ENCODE measurements at places on chromosomes 6 and 20. TPM values are rescaled to one million over a fixed set of nuclear protein-coding genes. Genes with fewer than 3 reads are reported as not detected.

VNN1 gene
- 4.5 TPM for total RNA-seq

COL19A1 gene
- 0.42 TPM for total RNA-seq

PLCB1 gene
- total RNA-seq: 35.0 TPM

DSP gene
- 4.1 TPM for total RNA-seq

DNA sequence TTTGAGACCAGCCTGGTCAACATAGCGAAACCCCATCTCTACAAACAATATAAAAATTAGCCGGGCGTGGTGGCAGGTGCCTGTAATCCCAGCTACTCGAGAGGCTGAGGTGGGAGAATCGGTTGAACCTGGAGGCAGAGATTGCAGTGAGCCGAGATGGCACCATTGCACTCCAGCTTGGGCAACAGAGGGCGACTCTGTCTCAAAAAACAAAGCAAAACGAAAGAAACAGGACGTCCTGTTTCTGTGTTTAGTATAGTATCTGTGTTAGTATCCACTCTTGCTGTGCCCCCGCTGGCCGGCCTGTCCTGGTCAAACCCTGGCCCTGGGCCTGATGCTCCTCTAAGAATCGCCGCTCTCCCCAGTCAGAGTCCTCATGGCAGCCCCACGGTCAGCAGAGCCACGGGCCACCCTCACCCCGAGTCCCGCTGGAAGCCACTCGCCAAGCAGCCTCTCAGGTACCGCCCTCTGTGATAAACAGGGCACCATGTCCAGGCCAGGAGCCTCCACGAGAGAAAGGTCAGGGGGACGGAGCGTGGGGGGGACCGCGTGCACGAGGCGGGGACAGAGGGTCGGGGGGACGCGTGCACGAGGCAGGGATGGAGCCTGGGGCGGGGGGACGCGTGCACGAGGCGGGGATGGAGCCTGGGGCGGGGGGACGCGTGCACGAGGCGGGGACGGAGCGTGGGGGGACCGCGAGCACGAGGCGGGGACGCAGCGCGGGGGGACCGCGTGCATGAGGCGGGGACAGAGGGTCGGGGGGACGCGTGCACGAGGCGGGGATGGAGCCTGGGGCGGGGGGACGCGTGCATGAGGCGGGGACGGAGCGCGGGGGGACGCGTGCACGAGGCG lies 384.5 kb downstream of the SMOC2 start:
- no peak for DNase-seq

DNA sequence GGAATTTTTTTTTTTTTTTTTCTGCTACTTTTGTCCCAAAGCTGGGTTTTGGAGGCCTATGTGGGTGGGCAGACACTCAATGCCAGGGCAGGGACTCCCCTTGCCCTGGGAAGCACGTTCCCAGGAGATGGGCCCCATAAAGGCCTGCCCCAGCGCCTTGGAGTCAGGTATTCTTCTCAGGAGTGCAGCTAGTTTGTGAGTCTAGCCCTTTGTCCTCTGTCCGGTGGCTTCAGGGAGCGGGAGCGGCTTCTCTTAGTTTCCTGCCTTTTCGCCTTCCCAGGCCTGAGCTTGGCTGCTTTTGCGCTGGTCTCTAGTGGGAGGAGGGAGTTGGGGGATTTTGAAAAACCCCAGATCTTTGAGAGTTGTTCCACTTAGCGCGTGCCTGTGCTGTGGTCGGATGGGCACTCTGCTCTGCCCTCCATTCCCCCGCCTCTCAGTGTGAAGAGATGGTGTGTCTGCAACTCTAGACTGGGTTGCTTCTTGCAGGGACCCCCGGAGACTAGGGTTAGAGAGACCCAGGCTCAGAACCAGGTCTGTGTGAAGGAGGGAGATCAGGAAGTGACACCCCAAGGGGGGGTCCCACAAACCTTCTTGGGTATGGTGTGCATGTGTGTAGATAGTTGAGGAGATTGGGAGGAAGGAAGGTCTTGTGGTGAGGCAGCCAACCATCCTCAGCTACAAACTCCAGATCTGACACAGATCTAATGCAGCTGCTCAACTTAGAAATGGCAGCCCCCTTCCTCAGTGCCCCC lies 1.3 kb downstream of the PLCG1 start:
- DNase-seq: peak; percentile 70

- no peak for DNase-seq
Measured at GRCh38 chr6:142444881-142445301, 143.1 kb downstream of the ADGRG6 start.

GRCh38 chr6:16898640-16899396 lies 137.6 kb upstream of the ATXN1 start:
- DNase-seq: no peak

- DNase-seq: no peak
Measured at GRCh38 chr20:11734431-11734830, 183.3 kb upstream of the BTBD3 start.

- peak; percentile 77 for DNase-seq
Measured at GRCh38 chr6:170289951-170290295, 955 bp downstream of the DLL1 start.

DNA sequence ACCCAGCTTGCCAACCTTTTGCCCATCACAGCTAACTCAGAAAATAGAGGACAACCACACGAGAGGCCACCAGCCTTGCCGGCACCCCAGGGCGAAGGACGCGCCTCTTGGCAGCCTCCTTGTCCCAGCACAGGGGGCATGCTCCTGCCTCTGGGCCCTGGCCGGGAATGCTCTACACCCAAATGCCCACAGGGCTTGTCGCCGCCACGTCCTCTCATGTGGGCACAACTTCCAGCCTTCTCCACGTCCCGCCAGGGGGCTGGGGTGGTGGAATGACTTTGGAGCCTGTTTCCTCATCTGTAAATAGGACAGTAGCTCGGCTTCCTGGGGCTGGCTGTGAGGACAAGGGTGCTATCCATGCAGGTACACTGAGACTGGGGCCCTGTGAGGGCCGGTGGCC lies 152.4 kb upstream of the MLN start:
- DNase-seq: no peak

DNA sequence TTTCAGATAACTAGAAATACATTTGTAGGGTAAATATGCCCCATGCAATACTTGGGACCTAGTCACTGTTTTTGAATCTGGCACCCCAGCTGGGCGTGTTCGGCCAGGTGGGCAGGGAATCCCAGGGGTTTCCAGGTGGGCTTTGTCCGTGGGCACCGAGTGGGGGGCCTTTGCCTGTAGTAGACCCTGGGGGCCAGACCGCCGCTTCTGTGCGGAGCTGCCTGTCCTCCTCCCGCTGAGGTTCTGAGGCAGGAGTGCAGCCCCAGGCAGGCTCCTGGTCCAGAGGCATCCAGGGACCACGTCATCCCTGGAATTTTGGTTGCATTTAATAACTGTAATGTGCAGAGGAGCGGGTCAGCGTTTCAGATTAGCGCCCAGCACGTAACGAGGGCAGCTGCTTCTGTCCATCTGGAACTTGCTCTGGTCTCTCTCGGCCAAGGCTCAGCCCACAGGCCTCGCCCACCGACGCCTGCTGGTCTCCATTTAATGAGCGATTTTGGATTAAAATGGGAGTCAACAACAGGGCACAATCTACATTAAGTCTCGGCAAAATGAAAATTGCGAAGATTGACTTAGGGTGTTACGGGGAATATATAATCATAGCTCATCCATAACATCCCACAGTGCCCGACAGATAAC lies 12.8 kb downstream of the BHLHE23 start:
- DNase-seq: no peak

GRCh38 chr6:78482801-78483552 lies 384.4 kb upstream of the IRAK1BP1 start:
- no peak for DNase-seq

- no peak for DNase-seq
Measured at GRCh38 chr6:129860908-129861665, at the start of gene TMEM244. Gene TMEM244, minus strand, starts transcription at chr6:129861315. Its CDS starts 127 bp downstream, at chr6:129861188.

- DNase-seq: no peak
Measured at GRCh38 chr6:125041740-125042459, 79.7 kb downstream of the RNF217 start.

All from aorta (tissue), 5 donors.